ENCODE measurements at places on chromosomes 16 and 17. TPM values are rescaled to one million over a fixed set of nuclear protein-coding genes. Genes with fewer than 3 reads are reported as not detected.

DNA sequence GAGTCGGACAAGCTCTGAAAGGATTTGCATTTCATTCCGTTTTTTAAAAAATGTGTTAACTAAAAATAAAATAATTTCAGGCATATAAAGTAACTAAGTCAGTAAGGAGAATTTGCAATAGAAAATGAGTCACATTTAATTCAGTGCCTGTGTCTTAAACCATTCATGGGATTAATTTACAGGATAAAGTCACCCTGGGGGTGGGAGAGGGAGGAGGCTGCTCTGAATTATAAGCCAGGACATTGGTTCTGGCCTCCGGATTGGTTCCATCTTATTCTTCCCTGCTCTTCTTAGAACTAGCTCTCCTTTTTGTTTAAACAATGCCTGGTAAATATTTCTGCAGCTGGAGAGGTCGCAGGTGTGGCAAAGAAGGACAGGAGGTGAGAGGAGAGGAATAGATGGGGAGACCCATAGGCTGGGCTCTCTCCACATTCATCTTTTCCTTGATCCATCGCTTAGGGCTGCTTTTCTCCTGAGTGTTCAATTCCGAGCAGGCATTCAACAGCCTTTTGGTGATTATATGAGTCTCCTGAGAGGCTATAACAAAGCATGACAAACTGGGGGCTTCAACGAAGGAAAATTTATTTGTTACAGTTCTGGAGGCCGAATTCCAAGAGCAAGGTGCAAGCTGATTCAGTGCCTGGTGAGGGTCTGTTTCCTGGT, 319.2 kb downstream of the PHKB start:
- DNase-seq = no peak

DNA sequence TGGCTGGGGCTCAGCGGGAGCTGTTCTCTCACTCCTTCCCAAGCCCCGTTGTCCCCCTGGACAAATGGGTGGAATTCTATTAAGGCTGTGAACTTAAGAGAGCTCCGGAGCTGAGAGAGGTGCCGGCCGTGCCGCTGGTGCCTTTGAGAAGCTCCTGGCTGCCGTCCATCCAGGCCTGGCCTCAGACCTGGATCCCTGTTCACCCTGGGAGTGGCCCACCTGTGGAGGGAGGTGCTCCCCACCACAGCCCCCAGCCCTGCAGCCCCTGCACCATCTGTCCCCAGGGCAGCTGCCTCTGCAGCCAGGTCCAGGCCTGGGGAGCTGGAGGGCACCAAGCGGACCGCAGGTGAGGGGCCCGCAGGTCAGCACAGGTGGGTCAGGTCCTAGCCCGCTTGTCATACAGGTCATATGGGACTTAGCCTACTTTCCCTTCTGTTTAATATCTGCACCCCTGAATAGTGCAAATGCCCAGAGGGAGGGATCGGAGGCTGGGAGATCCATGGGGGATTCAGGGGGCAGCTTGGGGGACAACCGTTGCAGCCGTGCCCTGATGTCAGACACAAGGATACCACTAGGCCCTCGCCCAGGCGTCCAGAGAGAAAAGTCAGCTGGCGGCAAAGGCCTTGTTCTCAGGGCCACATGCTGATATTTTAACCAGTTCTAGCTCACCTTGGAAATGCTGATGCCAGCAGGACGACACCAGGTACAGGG, 15.2 kb upstream of the METRNL start:
- DNase-seq = peak; percentile 11

GRCh38 chr17:59812139-59812538, 80.6 kb downstream of the TUBD1 start:
- DNase-seq = no peak

DNA sequence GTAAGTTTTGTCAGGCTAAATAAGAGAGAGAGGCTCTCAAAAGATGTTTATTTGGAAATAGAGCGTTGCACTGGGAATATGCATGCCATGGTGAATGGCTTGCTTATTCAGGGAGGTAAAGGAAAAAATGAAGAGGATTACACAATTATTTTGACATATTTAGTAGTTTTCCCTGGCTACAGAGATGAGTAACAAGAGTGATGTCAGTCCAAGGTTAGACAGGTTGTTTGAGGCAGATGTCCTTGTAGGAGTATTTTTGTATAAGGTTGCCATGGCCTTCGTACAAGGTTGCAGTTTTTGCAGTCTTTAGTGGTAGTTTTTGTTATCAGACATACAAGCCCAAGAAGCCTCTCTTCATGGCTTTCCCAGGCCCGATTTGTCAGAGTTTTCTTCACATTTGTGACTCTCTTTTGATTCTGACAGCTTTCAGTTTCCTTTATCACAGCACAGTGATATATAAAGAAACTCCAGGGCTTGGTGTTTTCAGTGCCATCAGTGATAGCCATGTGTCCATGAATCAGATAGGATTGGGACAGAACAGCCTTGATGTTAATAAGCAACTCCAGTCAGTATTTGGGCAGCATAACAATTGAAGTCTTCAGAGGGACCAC, 18.7 kb upstream of the LGALS9 start:
- DNase-seq = no peak

GRCh38 chr17:81986606-81987005, 9.2 kb downstream of the ASPSCR1 start:
- DNase-seq = no peak

The PKMYT1 gene
- total RNA-seq = 118 TPM

DNA sequence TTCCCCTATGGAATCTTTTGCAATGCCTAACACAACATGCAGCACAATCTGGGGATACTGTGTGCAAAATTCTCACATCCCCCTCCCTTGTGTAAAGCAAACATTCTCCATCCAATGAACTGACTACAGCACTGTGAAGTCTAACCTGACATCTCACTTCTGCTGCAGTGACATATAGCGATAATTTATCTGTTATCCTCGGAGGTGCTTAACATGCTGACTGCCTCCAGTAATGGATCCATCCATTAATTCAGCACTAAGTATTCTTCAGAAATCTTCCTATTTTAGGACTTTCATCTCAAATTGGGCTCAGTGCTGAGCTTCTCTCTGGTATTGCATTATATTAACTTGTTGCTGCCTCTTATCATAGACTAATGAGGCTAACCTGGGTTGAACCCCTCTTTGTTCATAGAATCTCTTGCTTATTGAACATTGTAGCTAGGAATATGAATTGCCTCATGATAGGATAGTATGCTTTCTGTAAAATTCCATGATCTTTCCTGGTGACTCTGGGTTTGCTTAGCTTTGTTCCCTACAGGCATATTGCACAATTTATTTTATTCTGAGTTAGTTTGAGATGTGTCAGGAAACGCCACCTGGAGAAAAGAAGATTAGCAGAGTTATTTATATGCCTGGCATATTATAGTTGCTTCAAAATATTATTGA, 187.9 kb downstream of the CNTNAP4 start:
- DNase-seq = no peak

GRCh38 chr17:78884148-78884825, 18.7 kb downstream of the CEP295NL start:
- no peak for DNase-seq

- DNase-seq = no peak
These were observed 78.2 kb upstream of the DNAH17 start for GRCh38 chr17:78655251-78655940.

- no peak for DNase-seq
These were observed 17.0 kb upstream of the TMEM132E start for GRCh38 chr17:34562387-34562786.

DNA sequence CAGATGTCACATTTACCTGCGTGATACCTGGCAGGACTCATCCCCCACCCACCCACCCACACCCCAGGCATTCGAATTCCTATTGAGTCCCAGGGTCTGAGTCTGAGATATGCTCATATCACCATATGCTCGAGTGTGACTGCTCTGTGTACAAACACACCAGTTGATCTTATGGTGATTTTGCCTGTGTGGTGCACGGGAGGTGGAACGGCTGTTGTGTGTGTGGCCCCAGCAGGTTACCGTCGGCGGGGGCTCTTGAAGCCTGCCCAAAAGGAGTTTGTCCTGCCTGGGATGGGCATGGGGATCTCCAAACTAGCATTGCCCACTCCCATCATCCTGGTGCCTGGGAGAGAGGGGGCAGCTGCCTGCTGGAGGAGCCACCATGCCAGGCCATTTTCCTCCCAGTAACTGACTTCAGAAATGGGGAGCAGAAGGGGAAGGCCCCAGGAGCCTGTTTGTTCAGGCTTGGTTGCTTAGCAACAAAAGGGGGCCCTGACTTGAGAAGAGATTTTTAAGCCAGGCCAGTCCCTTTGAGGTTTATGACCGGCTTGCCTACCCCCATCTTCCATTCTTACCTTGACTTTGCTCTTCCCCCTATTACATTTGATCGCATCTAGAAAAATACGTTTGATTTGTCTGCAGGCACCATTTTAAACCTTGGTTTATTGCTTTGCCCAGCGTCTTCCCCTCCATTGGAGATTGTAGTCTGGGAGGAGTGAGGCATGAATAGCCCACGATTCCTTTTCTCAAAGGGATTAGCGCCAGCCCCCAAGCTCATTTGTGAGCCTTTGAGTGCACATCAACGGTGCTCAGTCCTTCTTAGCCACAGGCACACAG, 217.7 kb downstream of the CCDC182 start:
- no peak for DNase-seq

- DNase-seq = no peak
These were observed 41.7 kb downstream of the SEC14L1 start for GRCh38 chr17:77182205-77183172.

- DNase-seq = peak; percentile 45
These were observed 12.8 kb upstream of the GNG13 start for GRCh38 chr16:813204-813915.

DNA sequence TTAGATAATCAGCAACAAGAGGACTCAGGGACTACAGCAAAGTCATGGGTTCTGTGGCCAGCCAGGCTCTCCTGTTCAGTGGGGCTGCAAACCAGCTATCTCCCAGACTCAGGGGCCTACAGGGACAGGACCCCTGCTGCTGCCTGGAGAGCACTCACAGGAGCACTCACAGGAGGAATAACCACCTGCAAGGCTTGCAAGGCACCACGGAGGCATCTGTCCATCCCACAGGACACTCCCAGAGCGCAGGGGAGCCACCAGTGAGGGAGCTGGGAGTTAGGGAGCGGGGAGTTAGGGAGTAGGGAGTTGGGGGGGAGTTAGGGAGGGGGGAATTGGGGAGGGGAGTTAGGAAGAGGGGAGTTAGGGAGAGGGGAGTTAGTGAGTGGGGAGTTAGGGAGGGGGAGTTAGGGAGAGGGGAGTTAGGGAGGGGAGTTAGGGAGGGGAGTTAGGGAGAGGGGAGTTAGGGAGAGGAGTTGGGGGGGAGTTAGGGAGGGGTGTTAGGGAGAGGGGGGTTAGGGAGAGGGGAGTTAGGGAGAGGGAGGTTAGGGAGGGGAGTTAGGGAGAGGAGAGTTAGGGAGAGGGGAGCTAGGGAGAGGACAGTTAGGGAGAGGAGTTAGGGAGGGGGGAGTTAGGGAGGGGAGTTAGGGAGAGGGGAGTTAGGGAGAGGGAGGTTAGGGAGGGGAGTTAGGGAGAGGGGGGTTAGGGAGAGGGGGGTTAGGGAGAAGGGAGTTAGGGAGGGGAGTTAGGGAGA, 5.7 kb downstream of the CANT1 start:
- DNase-seq = no peak

The MVD gene
- total RNA-seq = 139 TPM

DNA sequence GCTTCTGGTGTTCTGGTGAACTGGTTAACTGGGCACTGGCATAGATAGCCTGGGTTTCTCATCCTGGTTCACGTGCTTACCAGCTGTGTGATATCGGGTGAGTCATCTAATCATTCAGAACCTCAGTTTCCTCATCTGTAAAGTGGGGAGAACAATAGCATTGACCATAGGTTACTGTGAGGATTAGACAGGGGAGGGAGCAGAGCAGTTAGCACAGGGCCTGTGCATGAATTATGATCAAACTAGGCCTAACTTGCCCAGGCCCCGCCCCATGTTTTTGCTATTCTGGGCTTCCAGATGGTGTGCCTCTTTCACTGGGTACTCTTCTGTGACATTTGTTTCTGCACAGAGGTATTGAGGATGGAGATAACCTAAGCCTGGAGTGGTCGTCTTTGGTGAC, 4.6 kb upstream of the KLHL36 start:
- no peak for DNase-seq

GRCh38 chr17:77728871-77729270, 229.6 kb upstream of the TNRC6C start:
- DNase-seq = no peak

All from activated CD4-positive, alpha-beta memory T cell treated with anti-CD3 and anti-CD28 coated beads, Interleukin-2, amount 10 ng/mL, durations not matched to agents 7 days and 5 days (primary cell).